ENCODE measurements at places on chromosomes 3 and 15.

GRCh38 chr15:28033443-28033842, 65.7 kb downstream of the OCA2 start:
- no peak for DNase-seq

DNA sequence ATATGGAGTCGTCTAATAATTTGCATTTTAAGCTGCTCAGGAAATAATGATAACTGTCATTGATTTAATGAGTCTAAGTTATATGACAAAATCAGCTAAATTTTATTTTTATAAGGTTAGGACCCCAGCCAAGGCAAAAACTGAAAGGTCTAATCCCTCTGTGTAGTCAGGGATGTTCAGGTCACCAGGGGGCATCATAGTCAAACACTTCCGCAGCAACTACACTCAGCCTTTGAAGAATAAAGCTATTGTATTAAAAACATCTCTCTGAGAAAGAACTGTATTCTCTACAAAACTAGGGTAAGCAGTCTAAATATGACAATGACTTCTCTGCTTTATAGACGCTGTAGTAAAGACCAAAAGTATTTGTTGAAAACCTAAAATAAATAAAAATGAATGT, 15.0 kb downstream of the INTS14 start:
- peak; percentile 53 for DNase-seq

DNA sequence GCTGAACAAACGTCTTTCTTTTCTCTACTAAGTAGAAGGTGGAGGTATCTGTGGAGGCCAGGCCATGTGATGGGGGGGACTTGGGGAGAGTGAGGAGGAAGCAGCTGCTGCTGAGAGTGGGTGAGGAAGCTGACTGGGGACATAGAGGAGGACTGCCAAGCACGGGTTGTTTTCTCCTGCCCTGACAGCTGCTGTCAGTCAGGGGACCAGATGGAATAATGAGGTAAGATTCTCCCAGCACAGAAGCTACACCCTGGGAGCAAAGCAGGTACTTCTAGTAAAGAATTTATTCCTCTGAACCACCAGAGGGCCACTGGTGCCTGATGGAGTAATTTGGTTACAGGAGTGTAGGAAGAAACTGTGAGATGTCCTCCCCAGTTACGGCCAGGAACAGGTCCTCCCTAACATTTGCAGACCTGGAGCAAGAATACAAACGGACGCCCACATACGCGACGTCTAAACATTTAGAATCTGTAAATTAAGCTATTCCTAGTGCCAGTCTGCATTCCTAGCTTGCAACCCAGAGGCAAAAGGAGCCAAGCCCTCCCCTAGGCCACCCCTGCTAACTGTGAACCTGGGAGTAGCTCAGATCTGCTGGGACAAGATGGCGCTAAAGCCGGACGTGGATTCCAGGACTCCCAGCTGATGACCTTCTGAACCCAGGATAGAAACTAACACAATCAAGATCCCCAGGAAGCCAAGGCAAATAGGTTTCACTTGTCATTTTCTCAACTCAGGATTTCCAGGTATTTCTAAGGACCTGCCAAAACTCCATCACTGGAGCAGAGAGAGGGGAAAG, 14.8 kb downstream of the CRYGS start:
- DNase-seq: no peak

GRCh38 chr3:15263120-15263519, 57.1 kb downstream of the CAPN7 start:
- no peak for DNase-seq

- DNase-seq: peak; percentile 48
These were observed 31.0 kb downstream of the GRIP2 start for GRCh38 chr3:14508966-14509795.

DNA sequence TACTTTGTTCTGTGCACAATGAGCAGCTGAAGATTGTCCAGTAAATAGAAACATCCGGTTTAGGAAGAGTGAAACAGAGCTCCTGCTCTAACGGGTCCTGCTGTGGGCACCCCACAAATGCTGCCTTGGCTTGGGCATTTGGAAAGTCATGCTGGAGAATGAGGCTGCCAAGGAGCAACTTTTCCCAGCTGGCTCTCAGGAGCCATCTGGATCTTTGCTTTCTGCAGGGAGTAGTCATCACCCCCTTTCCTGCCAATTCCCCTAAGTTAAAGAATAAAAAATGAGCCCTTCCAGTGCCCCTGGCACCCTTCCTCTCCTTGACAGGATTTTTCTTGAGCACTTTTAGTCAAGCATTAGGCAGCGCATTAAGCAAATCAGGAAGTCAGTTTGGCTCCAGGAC, 90.0 kb downstream of the FAM43A start:
- DNase-seq: no peak

GRCh38 chr15:100942656-100943425, 23.7 kb downstream of the LRRK1 start:
- no peak for DNase-seq

GRCh38 chr15:60803059-60803458, 324.1 kb upstream of the ICE2 start:
- DNase-seq: no peak

GRCh38 chr3:184227481-184227935, 1.9 kb upstream of the VWA5B2 start:
- DNase-seq: peak; percentile 71

DNA sequence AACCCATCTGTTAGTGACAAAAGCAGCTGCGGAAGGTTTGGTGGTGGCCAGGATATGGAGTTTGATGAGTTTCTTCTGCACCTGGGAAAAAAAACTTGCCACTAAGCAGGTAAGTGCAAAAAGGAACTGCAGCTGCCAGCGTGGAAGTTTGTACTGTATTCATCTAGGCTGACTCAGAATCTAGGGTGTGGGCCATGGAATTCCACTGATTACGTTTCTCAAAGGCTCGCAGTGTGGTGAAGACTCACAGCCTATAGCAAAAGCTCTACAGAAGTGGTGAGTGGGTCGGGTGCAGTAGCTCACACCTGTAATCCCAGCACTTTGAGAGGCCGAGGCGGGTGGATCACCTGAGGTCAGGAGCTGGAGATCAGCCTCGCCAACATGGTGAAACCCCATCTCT, 334.6 kb upstream of the GRM7 start:
- DNase-seq: no peak

- DNase-seq: no peak
These were observed at the start of the genes DUOX1 and DUOXA1 for GRCh38 chr15:45129651-45130129. DUOX1 (plus strand) TSS chr15:45129994; CDS start chr15:45131967, 1,973 bp downstream. DUOXA1 (minus strand) TSS chr15:45129879; CDS start chr15:45123014, 6,865 bp downstream.

GRCh38 chr3:43171748-43172147, 65.9 kb upstream of the POMGNT2 start:
- DNase-seq: no peak

- DNase-seq: no peak
These were observed 322.9 kb downstream of the SLC9A9 start for GRCh38 chr3:143525408-143525807.

GRCh38 chr3:113747283-113748046, 630 bp downstream of the ATP6V1A start:
- DNase-seq: no peak

DNA sequence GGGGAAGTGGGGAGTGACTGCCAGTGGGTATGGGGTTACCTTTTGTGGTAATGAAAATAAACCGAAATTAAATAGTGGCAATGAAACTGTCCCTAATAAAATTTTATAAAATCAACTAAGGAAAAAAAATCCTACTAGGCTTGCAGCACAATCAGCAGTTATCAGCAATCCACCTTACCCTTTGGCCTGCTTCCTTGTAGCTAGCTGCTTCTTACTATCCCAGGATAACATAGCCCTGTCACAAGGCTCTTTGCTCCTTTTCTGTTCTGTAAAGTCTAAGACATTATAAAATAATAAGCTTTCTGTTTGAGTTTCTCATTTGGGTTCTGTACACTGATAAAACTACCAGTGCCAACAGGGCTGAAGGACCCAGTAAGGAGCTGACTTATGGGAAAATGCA, 23.0 kb upstream of the CTXND1 start:
- no peak for DNase-seq

DNA sequence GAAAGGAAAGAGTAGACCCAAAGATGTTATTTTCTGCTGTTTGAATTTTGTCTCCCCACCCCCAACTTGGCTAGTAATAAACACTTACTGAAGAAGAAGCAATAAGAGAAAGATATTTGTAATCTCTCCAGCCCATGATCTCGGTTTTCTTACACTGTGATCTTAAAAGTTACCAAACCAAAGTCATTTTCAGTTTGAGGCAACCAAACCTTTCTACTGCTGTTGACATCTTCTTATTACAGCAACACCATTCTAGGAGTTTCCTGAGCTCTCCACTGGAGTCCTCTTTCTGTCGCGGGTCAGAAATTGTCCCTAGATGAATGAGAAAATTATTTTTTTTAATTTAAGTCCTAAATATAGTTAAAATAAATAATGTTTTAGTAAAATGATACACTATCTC, 21.6 kb downstream of the CLDN18 start:
- no peak for DNase-seq

- no peak for DNase-seq
These were observed 67.4 kb upstream of the NR2E3 start for GRCh38 chr15:71742964-71743363.

DNA sequence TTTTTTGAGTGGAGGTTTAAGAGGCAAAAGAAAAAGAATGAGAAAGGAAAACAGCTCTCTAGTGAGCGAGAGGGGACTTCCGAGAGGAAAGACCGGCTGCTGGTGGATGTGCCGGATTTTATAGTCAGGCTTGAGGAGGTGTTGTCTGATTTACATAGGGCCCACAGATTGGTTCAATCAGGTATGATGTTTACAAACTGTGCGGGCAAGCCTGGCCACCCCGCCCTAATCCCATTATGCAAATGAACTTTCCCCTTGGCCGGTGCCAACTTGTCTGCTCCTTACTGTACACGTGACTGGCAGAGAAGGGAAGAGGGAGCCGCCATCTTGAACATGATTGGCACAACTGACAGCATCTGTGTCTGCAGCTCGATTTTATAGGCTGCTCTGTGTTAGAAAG, 44.7 kb downstream of the FAM43A start:
- no peak for DNase-seq

- DNase-seq: no peak
These were observed 9.6 kb downstream of the ZBTB11 start for GRCh38 chr3:101667331-101667730.

Measured in A549 (cell line).